D721Med (cell line): ENCODE measurements at places on chromosomes 1 and 21.
A peak's percentile ranks its signal among the peaks of the same experiment; 100 is the strongest.

DNA sequence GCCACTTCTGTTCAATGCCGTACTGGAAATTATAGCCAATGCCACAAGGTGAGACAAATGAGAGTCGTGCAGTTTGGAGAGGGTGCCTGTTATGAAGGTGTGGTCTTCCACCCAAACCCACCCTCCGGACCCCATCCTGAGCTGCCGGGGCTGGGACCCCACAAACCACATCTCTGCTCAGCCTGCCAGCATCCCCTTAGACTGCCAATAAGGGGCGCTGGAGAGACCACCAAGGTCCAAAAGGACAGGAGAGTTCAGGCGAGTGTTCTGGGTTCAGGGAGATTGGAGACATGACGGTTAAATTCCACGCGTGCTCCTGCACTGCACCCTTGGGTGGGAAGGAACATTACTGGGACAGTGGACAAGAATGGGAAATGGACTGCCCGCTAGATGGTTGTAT, 48.7 kb upstream of the COL18A1 start:
- DNase-seq, result no peak

DNA sequence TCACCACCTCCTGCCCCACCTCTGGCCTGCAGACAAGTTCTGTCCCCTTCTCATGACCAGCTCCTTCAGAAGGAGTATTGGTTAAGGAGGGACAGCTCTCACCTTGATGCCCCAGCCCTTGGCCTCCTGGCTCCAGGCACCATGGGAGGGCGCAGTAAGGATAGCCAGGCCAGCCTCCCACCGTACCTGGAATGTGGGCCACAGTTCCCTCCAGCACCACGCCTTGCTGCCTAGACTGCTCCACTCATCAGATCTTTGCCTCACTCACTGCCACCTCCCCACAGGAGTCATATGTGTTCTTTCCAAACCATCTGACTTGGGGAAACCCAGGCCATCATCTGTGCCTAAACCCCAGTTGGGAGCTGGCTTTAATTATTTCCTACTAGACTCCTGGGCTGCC, 97.0 kb downstream of the CCDC185 start:
- no peak for DNase-seq

DNA sequence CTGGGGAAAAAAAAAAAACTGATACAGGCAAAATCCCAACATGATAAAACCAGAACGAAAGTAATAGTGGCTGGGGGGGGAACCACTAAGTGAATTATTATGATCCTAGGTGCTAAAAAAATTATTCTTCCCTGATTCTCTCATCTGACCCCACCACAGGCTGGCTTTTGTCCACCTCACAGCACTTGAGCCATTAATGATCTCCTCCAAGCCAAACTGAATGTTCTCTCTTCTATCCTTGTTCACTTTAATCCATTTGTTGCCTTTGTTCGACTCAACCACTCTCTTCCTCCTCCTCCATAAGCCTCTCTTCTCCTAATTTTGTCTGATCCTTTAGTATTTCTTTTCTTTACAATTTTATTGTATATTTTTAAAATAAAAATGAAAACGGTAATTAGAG, 16.0 kb upstream of the SMYD2 start:
- DNase-seq, result no peak

- no peak for DNase-seq
These were observed 118.1 kb upstream of the PPP2R5A start for GRCh38 chr1:212167098-212167497.

- no peak for DNase-seq
These were observed 17.1 kb upstream of the IVNS1ABP start for GRCh38 chr1:185334182-185334581.

DNA sequence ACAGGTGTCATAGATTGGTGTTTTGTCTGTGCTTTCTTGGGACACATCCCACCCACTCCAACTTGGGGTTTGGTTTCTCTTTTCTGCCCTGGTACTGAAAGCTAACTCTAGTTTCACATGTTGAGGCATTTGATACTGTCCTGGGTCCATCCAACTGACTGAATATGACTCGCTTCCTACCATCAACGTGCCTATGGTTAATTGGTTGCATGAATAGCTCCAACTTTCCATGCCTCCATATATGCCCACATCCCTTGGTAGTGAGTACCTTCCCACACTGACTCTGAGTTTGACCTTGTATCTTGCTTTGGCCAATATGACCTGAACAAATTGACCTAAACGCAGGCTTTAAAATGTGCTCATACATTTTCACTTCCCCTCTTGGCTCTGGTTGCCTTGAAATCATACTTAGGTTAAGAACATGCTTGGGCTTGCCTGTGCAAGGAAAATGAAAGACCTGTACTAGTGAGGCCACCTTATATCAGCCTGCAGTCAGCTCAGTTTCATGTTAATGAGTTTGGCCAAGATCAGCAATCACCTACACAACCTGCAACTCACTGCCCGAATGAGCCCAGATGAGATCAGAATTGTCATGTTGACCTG, 81.0 kb upstream of the KCNK2 start:
- DNase-seq, result no peak

GRCh38 chr1:24416666-24417391, 1.2 kb downstream of the NIPAL3 start:
- no peak for DNase-seq

GRCh38 chr1:86062453-86062852, 94.1 kb downstream of the COL24A1 start:
- DNase-seq, result no peak

GRCh38 chr1:208988811-208989222, 594.7 kb upstream of the CAMK1G start:
- no peak for DNase-seq

DNA sequence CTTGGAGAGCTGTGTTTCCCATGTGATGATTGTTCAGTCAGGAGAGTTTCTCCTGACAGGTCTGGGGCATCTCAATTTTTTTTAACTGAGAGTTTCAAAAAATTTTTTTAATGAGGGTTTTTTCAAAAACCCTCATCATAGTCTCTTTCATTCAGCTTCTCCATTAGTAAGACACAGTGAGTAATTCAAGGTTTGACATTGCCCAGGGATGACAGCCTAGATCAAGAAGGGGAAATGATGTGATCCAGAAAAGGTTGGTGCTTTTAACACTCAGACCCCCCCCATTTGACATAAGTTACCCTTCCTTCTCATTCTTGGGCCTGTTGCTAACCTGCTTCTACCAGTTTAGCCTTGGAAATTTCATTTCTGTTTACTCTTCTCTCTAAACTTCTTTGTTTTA, 189.4 kb upstream of the HOOK1 start:
- DNase-seq, result no peak

DNA sequence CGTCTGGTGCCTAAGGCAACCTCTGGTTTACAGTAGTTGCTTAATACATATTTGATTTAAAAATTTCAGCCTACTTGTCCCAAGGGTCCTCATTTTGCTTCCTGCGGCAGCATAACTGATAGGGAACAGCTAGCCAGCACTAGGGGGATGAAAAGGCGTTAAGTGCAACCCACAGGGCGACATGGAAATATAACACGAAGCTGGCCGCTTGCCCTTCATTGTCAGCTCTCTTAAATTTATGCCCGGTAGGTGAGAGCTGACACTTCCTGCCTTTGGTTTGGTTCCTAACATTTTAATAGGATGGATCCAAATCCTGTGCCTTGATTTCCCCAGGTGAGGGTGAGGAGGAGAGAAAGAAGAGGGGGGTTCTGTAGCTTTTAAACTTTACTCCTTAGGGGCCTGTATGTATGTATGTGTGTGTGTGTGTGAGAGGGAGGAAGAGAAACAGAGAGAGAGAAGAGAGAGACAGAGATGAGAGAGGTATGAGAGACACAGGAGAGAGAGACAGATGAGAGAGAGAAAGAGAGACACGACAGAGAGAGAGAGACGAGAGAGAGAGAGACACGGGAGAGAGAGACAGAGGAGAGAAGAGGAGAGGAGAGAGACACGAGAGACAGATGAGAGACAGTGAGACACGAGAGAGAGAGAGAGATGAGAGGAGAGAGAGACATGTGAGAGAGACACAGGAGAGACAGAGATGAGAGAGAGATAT, 938 bp upstream of the ACTN2 start:
- DNase-seq, result no peak

DNA sequence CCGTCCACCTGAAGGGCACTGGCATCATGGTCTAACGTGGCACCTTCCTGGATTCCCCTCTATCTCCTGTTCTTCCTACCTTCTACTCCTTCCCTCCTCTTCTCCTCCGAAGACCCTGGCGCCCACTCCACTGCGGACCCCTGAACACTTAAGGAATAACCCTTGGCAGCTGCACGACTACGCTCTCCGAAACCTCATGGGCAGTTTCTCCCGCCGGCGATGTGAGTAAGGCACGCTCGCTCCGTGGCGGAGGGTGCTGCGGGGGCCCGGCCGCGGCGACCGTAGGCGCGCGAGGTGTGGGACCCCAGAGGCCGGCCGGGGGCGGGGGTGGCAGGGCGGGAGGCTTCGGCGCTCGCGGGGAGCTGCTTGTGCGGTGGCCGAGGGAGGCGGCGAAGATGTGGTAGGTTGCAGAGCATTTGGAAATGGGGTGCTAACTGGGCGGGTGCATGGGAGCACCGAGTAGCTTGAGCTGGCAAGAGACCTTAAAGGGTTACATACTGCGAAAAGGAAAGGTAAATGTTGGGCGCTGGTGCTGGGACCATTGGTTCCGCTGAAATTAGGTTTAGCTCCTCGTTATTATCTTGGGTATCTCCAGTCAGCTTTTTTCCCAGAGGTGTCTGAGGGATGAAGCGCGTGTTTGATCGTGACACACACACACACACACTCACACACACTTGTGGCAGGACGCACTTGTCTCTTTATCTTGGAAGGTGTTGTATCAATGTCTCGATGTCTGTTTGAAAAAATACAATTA, 876 bp downstream of the LRRC7 start:
- no peak for DNase-seq

DNA sequence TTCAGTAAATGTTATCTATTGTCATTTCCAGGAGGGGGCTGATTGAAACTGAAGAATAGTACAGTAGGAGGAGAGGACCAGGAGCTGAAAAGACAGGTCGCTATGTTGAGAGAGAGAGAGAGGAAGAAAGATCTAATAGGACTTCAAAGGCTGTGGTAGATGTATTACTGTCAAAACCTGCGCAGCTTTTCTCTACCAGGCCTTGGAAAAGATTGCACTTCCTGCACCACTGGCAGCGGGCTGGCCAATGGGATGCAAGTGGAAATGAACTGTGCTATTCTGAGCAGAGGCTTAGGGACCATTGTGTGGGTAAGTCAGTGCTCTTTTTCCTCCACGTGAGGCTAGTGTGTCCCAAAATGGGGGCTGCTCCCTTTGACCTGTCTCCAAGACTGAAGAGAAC, 47.1 kb downstream of the MDM4 start:
- DNase-seq, result no peak

DNA sequence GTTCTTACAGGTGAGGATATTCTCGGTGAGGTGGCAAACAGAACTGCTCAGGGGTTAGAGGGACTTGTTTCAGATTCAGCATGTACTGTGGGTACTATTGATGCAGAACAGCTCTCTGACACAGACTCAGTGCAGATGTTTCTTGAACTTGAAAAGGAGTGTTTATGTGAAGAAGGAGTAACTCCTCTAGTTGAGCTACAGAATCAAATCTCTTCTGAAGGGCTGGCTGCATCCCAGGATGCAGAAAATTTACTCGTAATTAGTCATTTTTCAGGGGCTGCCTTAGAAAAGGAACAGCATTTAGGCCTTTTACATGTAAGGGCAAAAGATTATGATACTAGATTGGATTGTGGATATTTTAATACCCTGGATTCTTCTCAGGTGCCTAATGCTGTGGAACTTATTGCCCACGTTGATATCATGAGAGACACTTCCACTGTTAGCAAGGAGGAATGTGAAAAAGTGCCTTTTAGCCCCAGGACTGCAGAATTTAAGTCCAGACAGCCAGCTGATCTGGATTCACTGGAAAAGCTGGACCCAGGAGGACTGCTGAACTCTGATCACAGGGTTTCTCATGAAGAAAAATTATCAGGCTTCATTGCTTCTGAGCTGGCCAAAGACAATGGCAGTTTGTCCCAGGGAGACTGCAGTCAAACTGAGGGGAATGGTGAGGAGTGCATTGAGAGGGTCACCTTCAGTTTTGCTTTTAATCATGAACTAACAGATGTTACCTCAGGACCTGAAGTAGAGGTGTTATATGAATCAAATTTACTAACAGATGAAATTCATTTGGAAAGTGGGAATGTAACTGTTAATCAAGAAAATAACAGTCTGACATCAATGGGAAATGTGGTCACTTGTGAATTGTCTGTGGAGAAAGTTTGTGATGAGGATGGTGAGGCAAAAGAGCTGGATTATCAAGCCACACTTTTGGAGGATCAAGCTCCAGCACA, 79.6 kb upstream of the BMP8A start:
- no peak for DNase-seq

- peak; percentile 58 for DNase-seq
These were observed 13.7 kb downstream of the PABPC4 start for GRCh38 chr1:39562886-39563285.

DNA sequence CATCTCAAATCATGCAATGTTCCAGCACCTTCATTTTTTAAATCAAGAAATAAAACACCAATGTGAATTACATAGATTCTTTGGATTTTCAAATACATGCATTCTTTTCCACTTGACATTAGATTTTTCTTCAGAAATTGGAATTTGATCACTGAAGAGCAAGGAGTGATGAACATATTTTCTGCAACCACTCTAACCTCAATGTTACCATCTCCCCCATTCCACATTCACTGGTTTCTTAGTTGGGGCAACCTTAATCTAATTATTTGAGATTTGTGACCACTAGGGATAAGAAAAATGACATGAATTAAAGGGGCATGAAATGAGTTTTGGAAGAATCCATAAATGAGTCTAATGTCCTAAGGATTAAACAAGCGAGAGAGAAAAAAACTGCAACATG, 168.7 kb upstream of the NR5A2 start:
- DNase-seq, result no peak

DNA sequence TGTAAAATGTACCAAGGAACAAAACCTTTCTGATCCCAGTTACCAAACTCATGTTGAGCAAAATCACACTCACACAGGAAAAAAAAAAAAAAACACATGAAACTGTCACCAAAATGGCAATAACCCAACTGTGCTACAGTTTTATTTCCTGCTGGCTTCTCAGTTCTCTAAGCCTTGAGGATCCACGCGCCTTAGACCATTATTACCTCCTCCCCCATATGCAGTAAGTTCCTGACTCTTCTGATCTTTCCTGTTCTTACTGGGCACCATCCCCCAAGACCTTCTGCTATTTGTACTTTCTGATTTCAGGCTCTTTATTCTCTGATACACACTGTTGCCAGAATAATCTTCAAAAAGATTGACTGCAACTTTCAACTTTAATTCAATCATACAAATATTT, 79.6 kb downstream of the SLC45A1 start:
- no peak for DNase-seq

DNA sequence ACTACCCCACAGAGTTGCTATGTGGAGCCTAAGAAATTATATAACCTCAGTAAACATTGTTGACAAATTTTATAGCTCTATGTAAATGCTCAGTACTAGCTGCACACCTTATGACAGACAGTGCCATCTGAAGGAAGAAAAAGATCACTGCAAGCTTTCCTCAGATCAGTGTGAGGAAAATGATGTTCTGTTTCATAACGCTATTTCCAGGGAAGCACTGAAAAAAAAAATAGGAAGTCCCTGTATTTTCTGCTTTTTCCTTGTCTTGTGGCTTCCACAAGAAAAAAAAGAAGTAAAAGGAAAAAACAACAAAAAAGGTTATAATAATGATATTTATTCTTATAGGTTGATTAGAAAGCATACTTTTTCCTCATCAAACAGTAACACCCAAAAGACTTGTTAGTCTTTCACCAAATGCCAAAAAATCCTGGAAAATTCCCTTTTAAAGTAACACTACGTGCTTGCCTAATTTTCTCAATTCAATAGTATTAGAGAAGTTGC, 23.2 kb downstream of the LYST start:
- DNase-seq, result no peak
